ENCODE measurements at places on chromosomes 2 and 18.

GRCh38 chr2:65366595-65367125 is 65.7 kb downstream of the SPRED2 start:
- DNase-seq, result peak; percentile 97

GRCh38 chr2:222569826-222570225 is 86.1 kb downstream of the FARSB start:
- DNase-seq, result peak; percentile 65

- no peak for DNase-seq
Measured at GRCh38 chr18:12895014-12895413, 11.0 kb upstream of the PTPN2 start.

GRCh38 chr2:53381271-53381670 is 386.3 kb upstream of the CHAC2 start:
- no peak for DNase-seq

DNA sequence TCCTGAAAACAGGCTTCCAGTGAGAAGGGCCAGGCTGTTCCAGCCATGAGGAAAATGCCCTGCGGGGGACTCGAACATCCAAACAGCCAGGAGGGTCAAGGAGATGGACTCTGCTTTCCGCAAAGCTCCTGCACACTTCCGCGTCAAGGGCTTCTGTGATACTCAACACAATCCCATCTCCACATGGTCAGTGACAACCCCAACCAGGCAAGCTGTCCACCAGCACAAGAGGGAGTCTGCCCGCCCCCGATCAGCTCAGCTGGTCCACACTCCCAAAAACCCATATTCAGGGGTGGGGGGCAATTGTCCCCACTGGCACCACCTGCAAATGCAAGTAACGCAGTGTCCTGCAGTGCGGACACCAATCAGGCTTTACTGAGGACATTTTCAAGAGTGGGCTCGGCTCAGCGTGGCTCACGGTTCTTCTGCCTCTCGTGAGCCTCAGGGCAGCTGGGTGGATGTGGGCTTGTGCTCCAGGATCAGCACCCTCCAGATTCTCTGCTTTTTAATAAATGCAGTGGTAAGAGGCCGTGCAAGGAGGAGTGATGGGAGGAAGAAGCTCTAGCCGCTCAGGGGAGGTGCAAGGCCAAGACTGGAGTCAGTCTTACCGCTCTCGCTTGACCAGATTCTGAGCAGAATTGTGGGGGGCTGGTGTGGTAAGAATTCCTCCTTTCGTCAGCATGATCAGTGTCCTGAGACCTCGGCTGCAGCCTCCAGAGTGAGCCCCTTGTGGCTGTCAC is 19.5 kb upstream of the CIDEA start:
- no peak for DNase-seq
